Naive B cell (primary cell): ENCODE measurements at places on chromosomes 7 and 10.
A peak's percentile ranks its signal among the peaks of the same experiment; 100 is the strongest.

GRCh38 chr10:112932658-112933057, 17.4 kb upstream of the TCF7L2 start:
- no peak for DNase-seq

- no peak for DNase-seq
Measured at GRCh38 chr7:88402529-88402928, 95.8 kb upstream of the STEAP4 start.

GRCh38 chr10:110492069-110492822, 5.5 kb upstream of the DUSP5 start:
- DNase-seq, result peak; percentile 36

DNA sequence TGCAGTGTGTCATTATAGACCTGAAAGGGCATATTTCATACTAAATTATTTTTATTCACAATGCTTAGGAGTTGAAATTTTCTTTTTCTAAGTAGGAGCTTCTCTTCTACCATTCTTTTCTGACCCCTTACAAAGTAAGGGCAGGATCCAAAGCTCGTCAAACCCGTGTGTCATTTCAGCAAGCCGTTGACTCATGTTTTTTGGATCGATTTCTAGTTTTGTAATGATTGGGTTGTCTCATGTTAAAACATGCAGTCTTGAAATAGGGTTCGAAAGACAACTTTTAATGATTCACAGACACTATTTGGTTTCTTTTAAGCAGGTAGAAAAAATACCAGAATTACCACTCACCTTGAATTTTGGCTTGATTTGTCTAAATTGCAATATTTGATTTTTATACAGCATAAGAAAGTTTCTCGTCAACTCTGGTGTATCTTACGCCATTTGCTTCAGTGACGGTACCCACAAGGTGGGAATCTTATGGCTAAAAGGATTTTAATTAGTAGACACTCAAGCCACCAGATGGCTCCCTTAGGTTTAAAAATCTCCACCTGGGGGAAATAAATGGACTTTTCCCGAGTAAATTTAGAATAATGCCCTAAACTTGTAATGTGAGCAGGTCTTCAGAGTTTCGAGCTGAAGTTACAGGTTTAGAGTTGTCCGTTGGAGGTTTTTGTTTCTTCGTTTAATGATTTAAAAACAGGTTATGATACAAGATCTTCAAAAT, 283.4 kb downstream of the CCDC3 start:
- no peak for DNase-seq

DNA sequence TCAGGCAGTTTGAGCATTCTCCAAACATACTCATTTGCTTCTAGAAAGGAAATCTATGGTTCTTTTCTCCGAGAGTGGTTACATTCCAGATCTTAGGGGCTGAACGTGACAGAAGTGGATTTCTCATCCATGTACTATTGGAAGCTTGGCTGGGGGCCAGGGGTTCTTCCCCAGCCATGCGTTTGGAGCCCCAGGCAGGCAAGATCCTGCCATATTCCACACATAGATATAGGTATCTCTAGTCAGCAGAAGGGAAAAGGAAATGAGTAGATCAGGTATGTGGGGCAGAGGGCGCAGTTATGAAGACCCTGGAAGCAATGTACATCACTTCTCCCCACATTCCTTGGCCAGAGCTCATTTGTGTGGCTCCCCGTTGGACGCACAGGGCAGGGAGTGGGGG, 299.8 kb downstream of the CCDC3 start:
- DNase-seq, result no peak

DNA sequence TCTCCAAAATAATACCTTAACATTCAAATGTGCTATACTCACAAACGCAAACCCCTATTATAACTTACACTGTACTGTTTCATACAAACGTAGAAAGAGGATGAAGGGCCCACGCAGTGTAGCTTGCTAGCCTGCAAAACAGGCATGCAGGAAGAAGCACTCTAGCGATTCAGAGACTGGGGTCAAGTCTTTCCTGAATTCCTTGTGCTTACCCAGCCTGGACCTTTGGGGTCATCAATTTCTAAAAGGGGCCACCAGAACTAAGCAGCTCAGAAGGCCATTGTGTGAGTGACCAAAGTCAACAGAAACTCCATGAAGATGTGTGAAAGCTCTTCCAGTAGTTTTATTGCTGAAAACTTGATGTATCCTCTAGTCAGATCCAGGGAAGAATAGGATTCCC, 111.9 kb downstream of the SVIL start:
- DNase-seq, result no peak
